Left cardiac atrium (tissue), 4 donors: ENCODE measurements at places on chromosomes 11 and 22.

GRCh38 chr22:22037740-22038139 is 55.2 kb upstream of the TOP3B start:
- no peak for DNase-seq

DNA sequence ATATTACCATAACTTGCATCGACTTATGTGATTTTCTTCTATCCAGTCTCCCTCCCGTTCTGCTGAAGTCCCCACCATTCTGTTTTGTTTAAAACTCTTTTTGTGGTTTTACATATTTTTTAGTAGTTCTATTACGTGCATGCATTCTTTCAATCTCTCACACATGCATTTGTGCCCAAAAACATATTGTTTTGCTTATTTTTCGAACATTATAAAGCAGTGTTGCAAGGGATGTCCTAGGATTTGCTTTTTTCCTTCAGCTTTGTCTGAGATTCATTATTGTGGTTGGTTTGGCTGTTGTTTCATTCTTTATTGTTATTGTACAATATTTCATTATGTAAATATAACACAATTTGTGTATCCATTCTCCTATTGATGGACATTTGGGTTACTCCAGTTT is 235.7 kb downstream of the DYNC2H1 start:
- no peak for DNase-seq

DNA sequence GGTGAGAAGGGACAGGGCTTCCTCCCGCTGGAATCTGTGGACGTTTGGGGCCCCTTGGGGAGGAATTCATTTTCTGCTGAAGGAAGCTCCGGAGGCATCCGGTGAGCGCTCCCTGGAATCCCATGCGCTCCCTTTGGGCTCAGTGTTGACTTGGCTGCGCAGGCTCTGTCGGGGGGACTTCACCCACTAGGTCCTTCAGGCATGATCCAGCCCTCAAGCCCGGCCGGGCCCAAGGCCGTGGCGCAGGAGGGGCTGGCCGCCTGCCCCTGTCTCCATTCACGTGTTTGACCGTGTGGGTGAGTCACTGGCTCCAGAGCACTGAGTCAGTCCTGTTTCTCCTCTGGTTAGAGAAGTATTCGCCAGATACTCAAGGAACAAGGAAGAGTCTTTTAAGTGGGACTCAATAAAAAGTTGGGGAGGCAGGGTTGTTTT is 1.4 kb downstream of the CTTN start:
- peak; percentile 89 for DNase-seq

DNA sequence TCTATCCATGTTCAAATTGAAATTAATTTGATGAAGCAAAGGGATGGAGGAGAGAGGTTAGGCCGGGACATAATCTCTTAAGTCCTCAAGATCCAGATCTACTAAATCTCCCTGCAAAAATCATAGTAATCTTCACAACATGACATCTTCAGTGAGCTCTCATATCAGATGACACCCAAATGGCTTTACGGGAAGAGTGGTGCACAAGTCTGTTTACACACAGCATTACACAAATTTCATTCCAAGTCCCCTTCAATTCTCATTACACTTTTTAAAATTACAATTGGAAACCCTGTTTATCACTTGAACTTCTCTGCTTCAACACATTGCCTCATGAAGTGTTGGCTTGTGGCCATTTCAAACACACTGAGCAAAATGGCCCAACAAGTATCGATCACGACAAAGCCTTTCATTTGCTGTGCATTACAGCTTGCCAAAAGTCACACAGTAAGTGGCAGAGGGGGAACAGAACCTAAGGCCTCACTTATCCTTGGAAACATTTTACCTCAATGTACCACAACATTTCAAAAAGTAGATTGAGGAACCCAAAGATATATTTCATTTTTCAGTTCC is 17.9 kb upstream of the TPH1 start:
- no peak for DNase-seq

DNA sequence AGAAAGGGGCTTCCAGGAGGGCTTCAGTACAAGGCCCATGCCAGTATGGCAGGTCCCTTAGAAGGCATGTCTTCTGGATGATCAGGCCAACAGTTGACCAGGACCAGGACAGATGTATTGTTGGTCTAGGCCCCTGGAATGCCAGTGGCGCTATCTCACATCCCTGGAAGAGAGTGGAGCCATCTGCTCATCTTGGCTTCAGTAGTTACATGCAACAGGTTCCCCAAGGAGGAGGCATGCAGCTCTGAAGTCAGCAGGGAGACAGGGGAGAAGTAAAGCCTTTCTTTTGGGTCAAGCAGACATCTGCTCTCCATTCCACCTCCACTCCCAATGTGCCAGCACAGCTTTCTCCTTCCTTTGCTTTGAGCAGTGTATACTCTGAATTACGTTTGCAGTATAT is 244.1 kb downstream of the KIRREL3 start:
- no peak for DNase-seq

DNA sequence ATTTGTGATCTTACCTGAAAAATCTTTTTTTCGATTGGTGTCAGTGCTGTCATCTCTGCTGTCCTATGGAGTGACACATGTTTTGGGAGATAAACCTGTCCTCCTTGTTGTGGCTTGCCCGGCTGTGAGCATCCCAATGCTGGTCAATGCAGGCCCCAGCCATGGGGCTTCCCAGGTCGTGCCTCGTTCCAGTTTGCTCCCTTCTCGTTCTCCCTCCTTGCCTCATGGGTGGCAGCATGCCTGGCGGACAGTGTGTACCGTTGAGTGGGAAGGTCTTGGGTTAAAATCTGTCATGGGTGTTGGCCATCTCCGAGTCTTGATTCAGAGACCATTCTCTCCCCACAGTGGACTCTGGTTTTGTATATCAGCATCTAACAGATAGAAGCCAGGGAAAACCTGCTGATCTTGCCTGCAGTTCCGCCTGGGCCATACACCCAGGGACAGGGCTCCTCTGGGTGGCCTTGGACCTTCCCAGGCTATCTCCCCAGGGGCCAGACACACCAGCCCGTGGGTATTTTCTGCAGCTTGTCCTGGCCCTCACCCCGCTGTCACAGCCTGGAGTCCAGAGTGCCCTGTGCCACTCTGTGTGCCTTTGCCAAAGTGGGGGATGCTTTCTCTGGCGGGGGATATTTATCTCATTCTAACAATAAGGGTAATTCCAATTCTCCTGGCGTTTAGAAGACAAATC is 208.1 kb downstream of the TBC1D22A start:
- no peak for DNase-seq

GRCh38 chr11:110279881-110280280 is 16.5 kb downstream of the RDX start:
- DNase-seq: no peak

DNA sequence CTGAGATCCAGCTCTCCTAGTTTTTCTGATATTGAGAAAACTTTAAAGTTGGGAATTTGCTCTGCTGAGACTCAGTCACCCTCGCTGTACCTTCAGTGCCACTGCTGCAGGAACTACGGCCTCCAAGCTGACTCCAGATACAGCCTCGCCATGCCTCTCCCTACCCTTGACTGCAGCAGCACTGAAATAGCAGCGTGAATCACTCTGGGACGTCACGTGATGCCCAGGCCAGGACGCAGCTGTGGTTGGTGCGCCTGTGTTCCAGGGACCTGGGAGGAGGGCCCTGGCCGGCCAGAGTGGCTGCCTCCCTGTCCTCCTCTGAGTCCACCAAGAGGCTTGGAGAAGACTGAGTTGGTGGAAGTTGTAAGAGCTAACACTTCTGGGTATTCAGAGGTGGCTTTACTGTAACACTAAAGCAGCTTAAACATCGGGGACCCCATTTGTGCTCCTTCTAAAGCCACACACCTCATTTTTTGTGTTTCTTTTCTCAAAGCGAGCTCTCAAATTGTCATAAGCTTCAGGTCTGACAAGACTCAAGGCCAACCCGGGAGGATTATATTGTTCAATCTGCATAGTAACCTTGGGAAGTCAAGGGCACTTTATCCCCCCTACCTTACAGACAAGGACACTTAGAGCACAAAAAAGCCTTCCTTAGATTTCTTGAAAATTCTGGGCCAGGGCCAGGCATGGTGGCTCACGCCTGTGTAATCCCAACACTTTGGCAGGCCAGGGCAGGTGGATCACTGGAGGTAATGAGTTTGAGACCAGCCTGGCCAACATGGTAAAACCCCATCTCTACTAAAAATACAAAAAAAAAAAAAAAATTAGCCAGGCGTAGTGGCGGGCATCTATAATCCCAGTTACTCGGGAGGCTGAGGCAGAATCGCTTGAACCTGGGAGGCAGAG is 4.2 kb upstream of the STIP1 start:
- peak; percentile 94 for DNase-seq

DNA sequence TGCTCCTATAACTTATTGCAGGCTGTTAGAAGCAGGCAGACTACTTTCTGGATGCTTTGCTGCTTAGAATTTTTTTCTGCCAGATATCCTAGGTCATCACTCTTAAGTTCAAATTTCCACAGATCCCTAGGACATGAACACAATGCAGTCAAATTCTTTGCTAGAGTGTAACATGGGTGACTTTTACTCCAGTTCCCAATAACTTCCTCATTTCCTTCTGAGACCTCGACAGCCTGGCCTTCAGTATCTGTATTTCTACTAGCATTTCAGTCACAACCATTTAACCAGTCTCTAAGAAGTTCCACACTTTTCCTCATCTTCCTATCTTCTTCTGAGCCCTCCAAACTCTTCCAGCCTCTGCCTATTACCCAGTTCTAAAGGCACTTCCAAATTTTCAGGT is 60.4 kb upstream of the ZBED5 start:
- DNase-seq: no peak

DNA sequence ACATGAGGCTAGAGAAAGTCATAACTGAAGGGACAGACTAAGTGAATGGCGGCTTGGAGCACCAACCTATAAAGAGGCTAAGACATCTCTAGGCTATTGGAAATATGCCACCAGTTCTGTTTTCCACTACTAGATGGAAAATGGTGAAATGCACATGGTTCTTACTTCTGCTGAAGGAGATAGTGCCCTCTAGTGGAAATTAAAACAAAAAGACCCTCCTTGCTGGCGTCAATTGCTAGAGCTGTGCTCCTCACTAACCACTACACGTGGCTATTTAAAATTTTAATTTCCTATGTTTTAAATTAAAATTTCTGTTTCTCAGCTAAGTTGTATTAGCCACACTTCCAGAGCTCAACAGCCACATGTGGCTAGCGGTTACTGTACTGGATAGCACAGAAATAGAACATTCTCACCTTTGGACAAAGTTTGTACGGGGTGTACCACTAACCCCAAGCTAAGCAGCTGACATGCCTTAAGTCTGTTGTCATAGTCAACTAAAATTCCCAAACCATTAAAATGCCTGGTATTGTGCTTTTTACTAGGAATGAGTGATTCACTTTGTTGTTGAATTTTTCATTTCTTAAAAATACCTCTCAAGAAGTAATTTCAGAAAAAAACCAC is 34.1 kb upstream of the CALCA start:
- no peak for DNase-seq

DNA sequence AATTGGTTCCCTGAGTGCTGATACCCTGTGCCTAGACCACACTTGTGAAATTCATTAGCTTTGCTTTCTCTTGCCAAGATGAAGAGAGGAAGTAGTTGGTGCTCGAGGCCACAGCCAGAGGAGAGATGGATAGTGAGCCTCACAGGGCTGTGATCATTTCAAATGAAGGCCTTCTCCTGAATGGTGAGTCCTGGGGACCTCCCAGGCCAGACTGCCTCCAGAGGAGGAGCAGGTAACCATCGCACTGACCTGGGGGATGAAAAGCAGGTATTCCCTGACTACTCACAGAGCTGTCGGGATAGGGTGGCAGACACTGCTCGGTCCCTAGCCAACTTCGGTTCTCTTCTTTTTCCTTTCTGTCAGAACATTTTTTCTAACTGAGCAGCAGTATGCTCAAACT is 4.8 kb upstream of the FXYD6 start:
- no peak for DNase-seq
